NCI-H524 (cell line): ENCODE measurements at places on chromosomes 7 and 10.

DNA sequence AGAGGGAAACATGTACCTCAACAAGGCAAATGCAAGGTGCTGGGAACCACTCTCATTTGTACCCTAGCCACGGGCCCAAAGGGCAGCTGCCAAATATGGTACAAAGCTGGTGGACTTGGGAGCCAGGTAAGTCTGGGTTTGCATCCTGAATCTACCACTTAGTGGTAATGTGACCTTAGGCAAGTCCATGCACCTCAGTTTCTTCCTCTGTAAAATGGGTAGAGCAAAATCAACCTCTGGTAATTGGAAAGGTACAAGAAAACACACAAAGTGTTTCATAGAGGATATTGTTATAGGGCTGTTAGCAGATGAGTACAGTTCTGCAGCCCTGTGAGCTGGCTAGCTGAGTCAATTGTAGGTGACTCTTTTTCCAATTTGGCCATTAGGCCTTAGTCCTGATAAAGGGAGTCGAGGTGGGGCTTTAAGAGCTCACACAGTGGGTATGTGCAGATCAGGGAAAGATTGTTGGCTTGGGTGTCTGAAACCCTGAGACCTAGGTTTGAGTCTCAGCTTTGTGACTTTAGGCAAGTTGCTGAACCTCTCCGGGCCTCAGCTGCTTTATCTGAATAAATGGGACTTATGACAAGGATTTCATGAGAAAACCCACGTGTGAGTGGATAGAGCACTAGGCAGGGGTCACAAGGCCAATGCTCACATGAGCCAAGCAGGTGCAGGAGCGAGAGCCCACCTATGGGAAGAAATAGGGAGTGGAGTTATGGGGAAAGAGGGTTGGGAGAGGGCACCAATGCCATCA, 121.3 kb upstream of the GDF10 start:
- DNase-seq = no peak

DNA sequence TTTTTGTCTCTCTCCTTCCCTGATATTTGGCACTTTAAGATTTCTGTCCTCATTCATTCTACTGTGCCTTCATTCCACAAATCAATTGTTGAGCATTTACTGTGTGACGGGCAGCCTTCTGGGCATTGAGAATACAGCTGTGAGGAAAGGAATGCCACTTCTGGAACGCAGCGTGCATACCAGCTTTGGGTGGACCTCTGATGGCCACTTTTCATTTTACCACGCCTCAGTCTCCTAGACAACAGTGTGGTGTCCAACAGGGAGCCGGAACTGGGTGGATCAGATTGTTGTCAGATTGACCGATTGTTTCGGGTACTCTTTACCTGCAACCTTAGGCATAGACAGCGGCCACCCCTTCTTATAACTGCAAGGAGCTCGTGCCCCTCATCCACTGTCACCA, 222.7 kb upstream of the DPP6 start:
- DNase-seq = no peak

GRCh38 chr10:774223-774622, 84.8 kb upstream of the DIP2C start:
- no peak for DNase-seq

DNA sequence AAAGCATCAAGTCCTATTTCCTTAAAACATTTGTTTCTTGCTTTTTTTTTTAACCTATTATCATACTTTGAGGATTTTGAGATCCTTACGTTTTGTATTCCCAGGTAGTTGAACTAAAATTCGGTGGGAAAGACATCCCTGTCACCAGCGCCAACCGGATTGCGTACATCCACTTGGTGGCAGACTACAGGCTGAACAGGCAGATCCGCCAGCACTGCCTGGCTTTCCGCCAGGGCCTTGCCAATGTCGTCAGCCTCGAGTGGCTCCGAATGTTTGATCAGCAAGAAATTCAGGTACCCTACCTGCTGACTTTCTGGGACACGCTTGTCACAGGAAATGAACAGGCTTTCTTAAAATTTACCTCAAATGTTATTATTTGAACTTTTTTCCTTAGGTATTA, 83.0 kb upstream of the DNAJB6 start:
- no peak for DNase-seq

GRCh38 chr7:115004121-115004520, 82.2 kb downstream of the MDFIC start:
- DNase-seq = no peak
